Osteoblast (primary cell): ENCODE measurements at places on chromosomes 7 and 10. TPM values are rescaled to one million over a fixed set of nuclear protein-coding genes. Genes with fewer than 3 reads are reported as not detected.

- H3K27me3 ChIP-seq: no peaks in the 10 kb centered on the region
- no peak overlapping the region for H3K4me3 ChIP-seq
- no peaks in the 10 kb centered on the region for H3K4me1 ChIP-seq
Observed at GRCh38 chr10:34746094-34746493, 69.0 kb downstream of the PARD3 start.

LIPM gene
- not detected in 2 replicates for total RNA-seq

DNA sequence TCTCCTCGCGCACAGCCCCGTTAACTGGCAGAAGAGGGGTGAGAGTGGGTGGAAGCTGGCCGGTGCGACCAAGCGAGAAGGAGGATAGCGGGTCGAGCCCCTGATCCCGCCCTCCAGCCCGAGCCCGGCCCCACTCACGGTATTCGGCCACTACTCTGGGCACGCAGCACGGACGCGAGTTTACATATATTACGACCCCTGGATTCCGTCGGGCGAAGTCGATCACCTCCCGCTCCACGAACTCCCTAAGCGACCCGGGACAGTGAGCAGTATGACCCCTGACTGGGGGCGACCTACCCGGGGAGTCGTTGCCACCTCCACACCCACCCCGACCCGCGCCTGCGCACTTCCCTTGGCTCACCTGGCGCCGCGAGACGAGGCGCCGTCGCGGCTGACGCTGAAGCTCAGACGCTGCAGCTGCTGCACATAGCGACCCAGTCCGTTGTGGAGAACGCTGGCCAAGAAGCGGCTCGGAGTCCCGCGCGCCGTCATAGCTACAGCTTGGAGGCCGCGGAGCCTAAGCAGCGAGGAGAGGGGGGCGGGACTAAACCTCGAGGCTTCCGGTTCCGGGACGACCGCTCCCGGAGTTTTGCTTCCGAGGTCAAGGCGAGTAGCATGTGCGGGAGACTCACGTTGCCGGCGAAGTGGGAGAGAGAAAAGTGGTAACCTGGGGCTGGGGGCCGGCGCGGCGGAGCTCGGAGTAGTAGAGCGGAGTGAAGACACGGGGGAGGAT lies at the start of the genes MRPL43 and TWNK:
Gene MRPL43 (minus strand): TSS at position 546 of the 733 bp plus-strand sequence. CDS start 54 bp downstream, at position 492.
Gene TWNK (plus strand): TSS at position 592 of the 733 bp plus-strand sequence. CDS start 668 bp downstream, outside the sequence.
- H3K27ac ChIP-seq: peak within 1 kb of the TSS; percentile 63
- H3K4me3 ChIP-seq: peak within 1 kb of the TSS; percentile 95
- DNase-seq: peak; percentile 99
- H3K27me3 ChIP-seq: no peaks in the 10 kb centered on the region
- H3K4me1 ChIP-seq: peaks cover 21% of the 10 kb centered on the region

RNF32 gene
- total RNA-seq: under 0.01 and 0.29 TPM in 2 replicates

PWWP2B gene
- total RNA-seq: 15.3 and 18.5 TPM in 2 replicates

PON2 gene
- total RNA-seq: 77.8 and 79.3 TPM in 2 replicates

CTNNA3 gene
- total RNA-seq: not detected in 2 replicates

GRCh38 chr7:128434413-128435326 lies 21.0 kb upstream of the HILPDA start:
- H3K36me3 ChIP-seq: no peaks in the 10 kb centered on the region
- no peak for DNase-seq
- H3K27ac ChIP-seq: no peak overlapping the region
- H3K4me1 ChIP-seq: no peaks in the 10 kb centered on the region
- no peak overlapping the region for H3K4me3 ChIP-seq

PLAC9 gene
- total RNA-seq: 17.1 and 19.2 TPM in 2 replicates

SLC26A3 gene
- not detected in 2 replicates for total RNA-seq

DNA sequence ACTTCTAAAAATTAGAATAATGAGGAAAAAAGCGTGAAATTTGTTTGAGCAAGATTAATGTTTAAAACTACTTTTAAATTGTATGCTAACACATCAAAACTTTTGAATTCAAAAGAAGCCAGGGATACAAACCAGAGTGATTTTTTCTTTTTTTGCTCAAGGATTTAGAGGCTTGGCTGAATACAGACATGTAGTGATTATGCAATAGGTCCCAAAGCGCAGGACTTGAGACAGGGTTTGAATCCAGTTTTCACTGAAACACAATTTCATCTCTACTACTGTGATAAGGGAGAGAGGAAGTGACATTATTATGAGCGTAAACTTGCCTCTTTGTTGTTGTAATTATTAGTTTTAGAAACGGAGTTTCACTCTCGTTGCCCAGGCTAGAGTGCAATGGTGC lies 207.3 kb downstream of the ZNF33B start:
- no peak overlapping the region for H3K27ac ChIP-seq
- H3K4me1 ChIP-seq: no peaks in the 10 kb centered on the region
- no peak for DNase-seq
- no peak overlapping the region for H3K4me3 ChIP-seq
- H3K36me3 ChIP-seq: no peaks in the 10 kb centered on the region

PRDX3 gene
- 119 and 128 TPM in 2 replicates for total RNA-seq

DNA sequence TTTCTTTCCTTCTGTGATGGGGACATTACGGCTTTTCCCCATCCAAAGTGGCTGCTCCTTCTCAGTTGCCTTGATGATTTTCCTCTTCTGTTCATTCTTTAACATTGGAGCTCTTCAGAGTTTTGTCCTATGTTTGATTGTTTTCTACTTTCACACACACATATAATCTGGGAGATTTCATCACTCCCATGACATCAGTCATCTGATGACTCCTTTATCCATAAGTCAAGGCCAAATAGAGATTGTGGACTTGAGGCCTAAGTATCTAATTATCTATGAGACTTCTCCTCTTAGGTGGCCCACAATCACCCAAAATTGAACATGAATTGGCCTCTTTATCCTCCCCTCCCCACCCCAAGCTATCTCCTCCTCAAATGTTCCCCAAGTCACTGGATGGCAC lies 5.3 kb upstream of the COL1A2 start:
- no peaks in the 10 kb centered on the region for H3K36me3 ChIP-seq
- H3K27me3 ChIP-seq: no peaks in the 10 kb centered on the region
- no peak overlapping the region for H3K4me3 ChIP-seq

DNA sequence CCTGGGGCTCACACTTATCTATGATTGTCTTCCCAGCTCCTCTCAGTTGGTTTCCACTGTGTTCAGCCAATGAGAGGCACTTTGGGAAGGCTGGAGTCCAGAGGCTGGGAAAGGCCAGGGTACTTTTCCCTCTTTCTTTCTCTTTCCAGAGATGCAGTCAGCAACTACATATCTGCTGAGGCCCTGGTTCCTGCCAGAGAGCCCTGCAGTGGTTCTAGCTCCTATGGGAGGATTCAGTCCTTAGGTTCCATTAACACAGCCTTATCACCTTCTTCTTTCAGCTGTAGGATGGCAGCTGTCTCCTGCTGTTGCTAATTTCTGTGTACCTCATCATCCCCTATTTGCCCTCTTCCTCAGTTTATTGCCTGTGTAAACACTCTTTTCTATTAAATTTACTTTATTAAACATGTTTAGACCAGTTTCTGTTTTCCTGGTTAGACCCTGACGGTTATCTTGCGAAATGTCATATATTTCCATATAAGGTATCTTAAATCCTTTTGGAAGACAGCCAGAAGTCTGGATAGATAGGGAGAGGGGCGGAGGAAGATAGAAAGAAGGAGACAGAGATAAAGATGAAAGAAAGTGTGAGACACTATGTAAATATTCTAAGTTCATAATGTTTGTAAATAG lies 100.3 kb downstream of the HGF start:
- no peak for DNase-seq
- no peaks in the 10 kb centered on the region for H3K27me3 ChIP-seq
- H3K27ac ChIP-seq: no peak overlapping the region
- H3K36me3 ChIP-seq: no peaks in the 10 kb centered on the region

GATA3 gene
- total RNA-seq: not detected in 2 replicates

DNA sequence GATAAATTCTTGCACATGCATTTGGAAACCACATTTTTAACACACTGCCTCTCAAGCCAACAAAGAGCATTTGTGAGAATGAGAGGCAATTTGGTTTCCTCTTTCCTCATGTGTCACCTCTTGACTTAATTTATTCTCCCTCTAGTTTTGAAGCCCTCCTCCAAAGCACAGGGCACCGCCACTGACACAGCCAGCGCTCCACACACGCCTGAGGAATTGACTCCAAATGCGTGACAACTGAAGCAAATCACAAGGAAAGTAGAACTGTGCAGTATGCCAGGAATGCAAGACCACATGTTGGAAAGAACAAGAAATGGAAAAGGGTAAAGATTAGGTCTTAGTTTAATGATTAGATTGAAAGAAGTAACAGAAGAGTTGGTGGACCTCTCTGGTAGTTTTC lies 173.3 kb downstream of the LSM5 start:
- H3K27ac ChIP-seq: no peak overlapping the region
- no peak for DNase-seq
- no peaks in the 10 kb centered on the region for H3K36me3 ChIP-seq
- H3K4me3 ChIP-seq: no peak overlapping the region
- H3K27me3 ChIP-seq: peaks cover 10% of the 10 kb centered on the region
- no peaks in the 10 kb centered on the region for H3K4me1 ChIP-seq

GRCh38 chr7:67738958-67739357 lies 742.3 kb downstream of the TYW1 start:
- no peak overlapping the region for H3K4me3 ChIP-seq
- no peak for DNase-seq
- H3K27ac ChIP-seq: no peak overlapping the region
- H3K36me3 ChIP-seq: no peaks in the 10 kb centered on the region
- no peaks in the 10 kb centered on the region for H3K4me1 ChIP-seq

DNA sequence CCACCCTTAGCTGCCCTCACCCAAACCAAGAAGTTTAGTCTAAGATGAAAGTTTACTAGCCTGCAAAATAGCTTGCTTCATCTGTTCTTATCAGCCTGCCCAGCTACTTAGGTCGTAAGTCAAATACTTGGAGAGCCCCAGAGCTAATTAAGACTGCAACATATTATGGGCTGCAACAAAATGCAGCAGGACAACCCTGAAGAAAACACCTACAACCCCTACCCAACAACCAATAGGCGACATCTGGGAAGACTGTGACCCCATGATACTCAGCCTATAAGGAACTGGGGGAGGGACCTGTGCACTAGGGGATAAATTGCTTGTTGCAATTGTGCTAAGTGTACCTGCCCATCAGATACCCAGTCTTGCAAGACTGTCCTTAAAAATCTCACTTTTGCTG lies 64.1 kb downstream of the LYZL2 start:
- H3K27me3 ChIP-seq: peaks cover 24% of the 10 kb centered on the region
- H3K27ac ChIP-seq: no peak overlapping the region
- H3K36me3 ChIP-seq: no peaks in the 10 kb centered on the region
- no peak overlapping the region for H3K4me3 ChIP-seq
- DNase-seq: no peak

GRCh38 chr10:124737221-124737620 lies 7.0 kb downstream of the FAM53B start:
- no peaks in the 10 kb centered on the region for H3K36me3 ChIP-seq
- DNase-seq: no peak

DNA sequence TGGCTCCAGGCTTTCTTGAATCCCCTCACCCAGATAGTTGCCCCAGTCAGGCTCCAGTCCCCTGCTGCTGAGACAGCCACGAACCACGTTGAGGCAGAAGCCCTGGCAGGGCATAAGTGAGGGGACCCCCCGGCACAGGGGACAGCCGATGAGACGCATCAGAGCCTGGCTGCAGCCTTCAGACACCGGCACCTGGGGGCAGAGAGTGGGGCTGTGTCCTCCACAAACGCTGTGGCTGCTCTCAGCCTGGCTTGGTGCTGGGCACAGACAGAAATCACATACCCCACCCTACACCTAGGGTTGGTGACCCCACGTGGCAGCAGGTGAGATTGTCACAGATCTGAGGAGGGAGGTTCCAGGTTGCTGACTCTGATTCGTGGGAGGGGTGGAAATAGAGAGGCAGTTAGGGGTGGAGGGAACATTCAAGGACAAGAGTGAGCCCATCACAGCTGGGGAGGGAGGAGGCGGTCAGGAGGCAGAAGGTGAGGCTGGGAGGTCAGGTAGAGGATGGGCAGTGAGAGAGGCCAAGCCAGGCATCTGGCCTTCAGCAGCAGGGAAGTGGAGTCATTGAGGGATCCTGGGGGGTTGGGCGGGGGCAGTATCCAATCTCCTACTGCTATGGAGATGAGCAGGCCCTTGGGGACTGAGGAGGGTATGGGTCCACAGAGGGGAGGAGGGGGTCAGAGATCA lies 3.2 kb downstream of the GPC2 start:
- H3K4me1 ChIP-seq: peaks cover 5% of the 10 kb centered on the region
- no peak overlapping the region for H3K4me3 ChIP-seq
- H3K27me3 ChIP-seq: peaks cover 11% of the 10 kb centered on the region
- peak; percentile 58 for DNase-seq
- H3K27ac ChIP-seq: no peak overlapping the region

GRCh38 chr7:35729061-35729783 lies 34.3 kb upstream of the HERPUD2 start:
- no peak overlapping the region for H3K27ac ChIP-seq
- H3K4me3 ChIP-seq: no peak overlapping the region
- H3K27me3 ChIP-seq: peaks cover 6% of the 10 kb centered on the region

DNA sequence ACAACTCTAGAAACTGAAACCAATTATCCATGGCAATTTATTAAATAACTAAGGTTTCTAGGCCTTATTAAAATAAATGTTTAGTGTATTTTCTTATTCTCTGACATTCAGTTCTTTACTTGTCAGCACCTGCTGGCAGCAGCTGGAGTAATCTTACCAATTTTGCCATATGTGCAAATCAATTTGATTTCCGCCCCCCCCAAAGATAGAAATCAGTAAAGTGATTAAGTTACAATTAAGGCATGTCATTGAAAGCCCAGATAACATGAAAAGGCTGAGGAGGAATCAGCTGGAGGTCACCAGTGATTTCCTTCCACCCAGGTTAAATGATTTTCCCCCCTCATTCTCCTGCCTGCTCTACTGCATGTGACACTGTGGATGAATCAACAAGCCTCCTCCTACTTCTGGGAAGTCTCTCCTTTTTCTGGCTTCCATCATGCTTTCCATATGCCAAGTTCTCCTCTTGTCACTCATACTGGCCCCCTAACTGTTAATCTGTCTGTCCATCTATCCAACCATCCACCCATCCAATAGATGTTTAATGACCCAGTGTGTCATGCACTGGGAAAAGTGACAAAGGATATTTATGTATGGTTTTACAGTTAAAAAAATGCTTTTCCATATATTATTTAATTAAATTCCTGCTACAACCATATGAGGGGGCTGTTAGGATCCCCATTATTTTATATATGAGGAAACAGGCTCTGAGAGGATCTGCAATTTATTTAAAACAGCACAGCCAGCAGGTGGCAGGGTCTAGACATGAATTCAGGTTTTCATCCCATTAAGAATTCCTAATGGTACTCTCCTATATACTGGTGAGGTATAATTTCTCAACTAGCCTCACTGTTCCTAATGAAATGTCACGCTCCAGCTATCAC lies 116.5 kb downstream of the ATXN7L1 start:
- no peaks in the 10 kb centered on the region for H3K36me3 ChIP-seq
- H3K4me3 ChIP-seq: no peak overlapping the region
- DNase-seq: no peak

DNA sequence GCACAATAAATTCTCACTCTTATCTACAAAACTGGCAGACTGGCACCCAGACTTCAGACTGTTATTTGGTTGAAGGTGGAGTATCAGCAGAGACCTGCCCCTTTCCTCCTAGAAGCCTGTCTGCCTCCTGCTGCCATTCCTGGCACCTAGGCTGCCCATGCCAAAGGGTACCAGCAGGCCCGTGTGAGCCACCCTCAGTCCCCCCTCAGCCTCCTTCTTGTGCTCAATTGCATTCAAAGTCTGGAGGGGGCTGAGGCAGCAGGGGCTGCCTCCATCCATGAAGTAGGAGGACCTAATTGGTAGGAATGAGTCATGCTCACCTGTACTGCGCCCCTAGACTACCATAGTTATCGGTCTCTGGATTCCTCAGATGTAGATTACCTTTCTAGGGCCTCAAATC lies 440.9 kb upstream of the GRM3 start:
- H3K27ac ChIP-seq: no peak overlapping the region
- no peaks in the 10 kb centered on the region for H3K27me3 ChIP-seq
- DNase-seq: no peak
- no peaks in the 10 kb centered on the region for H3K4me1 ChIP-seq
- H3K4me3 ChIP-seq: no peak overlapping the region

RBP4 gene
- 2.1 and 3.3 TPM in 2 replicates for total RNA-seq

ADAM12 gene
- 345 and 361 TPM in 2 replicates for total RNA-seq

BMPER gene
- total RNA-seq: 9.7 and 11.2 TPM in 2 replicates
